ENCODE measurements at places on chromosomes 13 and 19.
A peak's percentile ranks its signal among the peaks of the same experiment; 100 is the strongest.

DNA sequence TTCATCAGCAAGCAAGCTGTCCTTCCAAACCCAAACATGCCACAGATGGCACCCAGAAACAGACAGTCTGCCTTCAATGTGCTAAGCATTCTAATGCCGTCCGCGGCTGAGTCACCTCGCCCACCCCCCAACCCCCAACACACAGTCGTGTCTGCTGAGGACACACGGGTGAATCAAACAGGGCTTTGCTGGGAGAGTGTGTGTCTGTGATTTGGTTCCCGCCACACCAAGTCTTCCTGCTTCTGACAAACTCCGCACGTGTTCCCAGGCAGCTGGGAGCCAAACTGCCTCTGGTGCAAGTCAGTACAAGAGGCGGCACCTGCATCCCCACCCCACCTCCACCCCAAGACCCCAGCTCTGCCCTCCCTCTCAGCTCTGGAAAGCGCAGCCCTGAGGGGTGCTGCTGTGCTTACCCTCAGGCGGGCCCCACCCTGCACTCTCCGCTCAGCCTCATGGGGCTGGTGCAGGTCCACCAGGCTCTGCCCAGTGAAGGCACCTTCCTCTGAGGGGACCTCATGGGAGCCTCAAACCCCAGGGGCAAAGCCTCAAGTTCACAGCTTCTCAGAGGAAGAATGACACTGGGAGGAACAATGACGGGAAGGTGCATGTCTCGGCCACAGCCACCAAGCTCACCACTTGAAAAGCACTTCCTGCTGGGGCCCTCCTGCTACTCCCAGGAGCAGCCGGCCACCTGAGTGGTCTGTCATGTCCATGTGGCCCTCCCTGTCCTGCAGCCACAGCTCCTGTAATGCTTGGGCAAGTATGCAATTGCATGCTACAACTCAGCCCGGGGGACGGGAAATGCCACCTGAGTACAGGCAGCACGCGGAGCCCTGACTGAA, 15.0 kb upstream of the SLC35E1 start:
- DNase-seq, result peak; percentile 65

- peak; percentile 3 for DNase-seq
Measured at GRCh38 chr13:101181076-101181685, 235.1 kb downstream of the NALCN start.

GRCh38 chr19:18107235-18107634, 9.7 kb downstream of the MAST3 start:
- DNase-seq, result no peak

- DNase-seq, result no peak
Measured at GRCh38 chr19:45522010-45522941, 15.0 kb downstream of the VASP start.

- DNase-seq, result no peak
Measured at GRCh38 chr19:46571495-46571894, 29.6 kb upstream of the CALM3 start.

GRCh38 chr13:79190932-79191331, 215.1 kb downstream of the RBM26 start:
- no peak for DNase-seq

DNA sequence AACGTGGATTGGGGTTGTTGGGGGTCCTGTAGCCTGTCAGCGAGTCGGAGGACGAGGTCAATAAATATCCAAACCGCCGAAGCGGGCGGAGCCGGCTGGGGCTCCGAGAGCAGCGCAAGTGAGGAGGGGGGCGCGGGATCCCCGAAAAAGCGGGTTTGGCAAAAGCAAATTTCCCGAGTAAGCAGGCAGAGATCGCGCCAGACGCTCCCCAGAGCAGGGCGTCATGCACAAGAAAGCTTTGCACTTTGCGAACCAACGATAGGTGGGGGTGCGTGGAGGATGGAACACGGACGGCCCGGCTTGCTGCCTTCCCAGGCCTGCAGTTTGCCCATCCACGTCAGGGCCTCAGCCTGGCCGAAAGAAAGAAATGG, 754 bp upstream of the SIX5 start:
- DNase-seq, result no peak

DNA sequence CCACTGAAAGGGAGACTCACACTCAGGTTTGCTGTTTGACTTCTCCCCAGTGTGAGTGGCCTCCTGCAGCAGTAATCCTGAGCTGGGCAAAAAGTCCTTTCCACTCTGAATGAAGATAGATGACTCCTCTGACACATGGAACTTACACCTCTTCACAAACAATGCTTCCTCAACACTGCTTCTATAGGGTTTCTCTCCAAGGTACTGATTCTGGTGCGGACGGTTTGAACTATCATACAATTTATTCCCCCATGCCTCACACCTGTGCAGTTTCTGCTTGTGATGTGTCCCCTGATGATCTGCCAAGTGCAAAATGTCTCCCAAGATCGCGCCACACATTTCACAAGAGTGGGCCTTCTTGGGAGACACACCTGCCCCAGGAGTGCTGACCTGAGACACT, 7.6 kb downstream of the ZNF418 start:
- no peak for DNase-seq

GRCh38 chr13:65497265-65497664, 1732.9 kb downstream of the PCDH9 start:
- DNase-seq, result peak; percentile 74

GRCh38 chr13:97124915-97125809, 97.0 kb upstream of the MBNL2 start:
- DNase-seq, result peak; percentile 60

DNA sequence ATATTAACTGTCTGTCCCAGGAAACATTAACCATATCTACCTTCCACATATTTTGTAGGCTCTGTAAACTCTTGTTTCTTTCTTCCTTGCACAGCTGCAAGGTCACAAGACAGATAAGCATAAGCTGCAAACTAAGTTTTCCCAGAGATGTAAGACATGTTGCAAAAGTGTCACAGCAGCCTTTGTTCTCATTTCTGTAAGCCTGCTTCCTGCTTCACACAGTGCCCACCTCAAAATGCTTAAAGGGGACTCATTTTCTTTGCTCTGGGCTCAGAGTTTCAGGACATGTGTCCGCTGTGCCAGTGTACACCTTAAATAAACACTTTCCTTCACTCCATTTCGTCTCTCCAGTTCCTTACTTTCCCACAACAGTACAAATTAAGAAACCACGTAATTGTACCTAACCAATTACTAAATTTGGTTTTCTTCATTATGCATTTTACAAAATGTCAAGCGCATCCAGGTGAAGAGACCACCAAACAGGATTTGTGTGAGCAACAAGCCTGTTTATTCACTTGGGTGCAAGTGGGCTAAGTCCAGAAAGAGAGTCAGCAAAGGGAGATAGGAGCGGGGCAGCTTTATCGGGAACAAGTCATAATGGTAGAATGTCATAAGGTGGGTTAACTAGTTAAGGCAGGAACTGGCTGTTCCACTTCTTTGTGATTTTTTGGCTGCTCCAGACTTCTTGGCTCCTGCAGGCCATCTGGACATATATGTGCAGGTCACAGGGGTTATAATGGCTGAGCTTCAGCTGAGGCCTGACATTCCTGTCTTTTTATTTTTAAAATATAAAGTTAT, 12.7 kb upstream of the ZNF431 start:
- DNase-seq, result no peak

- peak; percentile 62 for DNase-seq
Measured at GRCh38 chr19:18865973-18866799, 29.8 kb downstream of the CERS1 start.

GRCh38 chr19:46211201-46211881, 18.2 kb upstream of the IGFL1 start:
- DNase-seq, result peak; percentile 18

DNA sequence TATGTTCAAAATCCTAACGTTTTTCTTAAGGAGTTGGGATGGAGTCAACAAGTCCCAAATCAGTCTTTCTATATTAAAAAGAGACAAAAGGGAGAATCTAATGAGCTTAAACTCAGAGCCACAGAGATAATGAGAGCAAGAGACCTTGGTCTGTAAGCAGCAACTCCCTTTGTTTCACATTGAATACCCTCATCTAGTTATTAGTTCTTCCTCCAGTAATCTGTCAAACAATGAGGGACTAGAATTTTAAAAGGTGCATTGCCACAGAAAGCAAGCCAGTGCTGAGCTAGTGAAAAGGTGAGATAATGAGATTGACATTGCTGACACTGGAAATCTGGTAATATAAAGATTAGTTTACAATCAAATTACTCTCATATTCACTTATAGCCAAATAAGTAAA, 718.6 kb downstream of the DACH1 start:
- DNase-seq, result no peak

DNA sequence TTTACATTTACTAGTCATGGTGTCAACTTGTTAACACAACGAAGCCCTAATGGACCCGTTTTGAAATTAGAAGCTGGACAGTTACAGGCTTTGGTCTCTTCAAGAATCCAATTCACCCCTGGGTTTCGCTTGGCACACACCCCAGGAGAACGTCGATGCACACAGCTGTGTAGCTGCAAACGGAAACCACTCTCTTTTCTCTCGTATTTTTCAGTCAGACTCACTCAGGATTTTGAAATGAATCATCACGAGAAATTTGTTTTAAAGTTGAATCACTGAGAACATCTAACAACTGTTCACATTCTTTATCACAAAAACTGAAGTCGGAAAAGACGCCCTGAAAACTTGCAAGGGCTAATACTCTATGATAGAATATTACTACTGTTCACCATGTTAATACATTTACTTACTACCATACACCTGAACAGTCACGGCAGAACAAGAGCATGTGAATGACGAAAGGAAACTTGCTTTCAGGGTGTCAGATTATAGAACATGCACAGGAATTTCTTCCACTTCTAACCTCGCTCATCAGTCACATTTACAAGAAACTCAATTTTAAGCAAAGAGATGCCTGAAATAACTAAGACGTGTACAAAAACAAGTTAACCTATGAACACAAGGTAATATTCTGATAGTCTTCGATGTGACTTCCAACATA, 4.7 kb downstream of the PNMA8A start:
- DNase-seq, result peak; percentile 83

DNA sequence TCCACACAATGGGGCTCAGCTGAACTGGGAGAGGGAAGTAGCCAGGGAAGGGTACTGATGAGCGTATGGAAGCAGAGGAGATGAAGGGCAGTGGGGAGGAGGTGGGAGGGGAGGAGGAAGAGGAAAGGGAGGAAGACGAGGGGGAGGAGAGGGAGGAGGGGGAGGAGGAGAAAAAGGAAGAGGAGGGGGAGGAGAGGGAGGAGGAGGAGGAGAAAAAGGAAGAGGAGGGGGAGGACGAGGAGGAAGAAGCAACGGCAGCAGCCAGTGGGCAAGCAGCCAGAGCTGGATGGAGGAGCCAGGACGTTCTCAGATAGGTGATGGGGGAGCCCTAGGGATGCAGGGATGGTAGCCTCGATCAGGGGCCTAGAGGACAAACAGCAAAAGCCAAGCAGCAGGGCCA, 5.6 kb downstream of the CERS4 start:
- DNase-seq, result no peak

- no peak for DNase-seq
Measured at GRCh38 chr13:29081697-29082440, 261.7 kb downstream of the MTUS2 start.

GRCh38 chr19:18718846-18719458, 35.5 kb downstream of the CRTC1 start:
- DNase-seq, result no peak

DNA sequence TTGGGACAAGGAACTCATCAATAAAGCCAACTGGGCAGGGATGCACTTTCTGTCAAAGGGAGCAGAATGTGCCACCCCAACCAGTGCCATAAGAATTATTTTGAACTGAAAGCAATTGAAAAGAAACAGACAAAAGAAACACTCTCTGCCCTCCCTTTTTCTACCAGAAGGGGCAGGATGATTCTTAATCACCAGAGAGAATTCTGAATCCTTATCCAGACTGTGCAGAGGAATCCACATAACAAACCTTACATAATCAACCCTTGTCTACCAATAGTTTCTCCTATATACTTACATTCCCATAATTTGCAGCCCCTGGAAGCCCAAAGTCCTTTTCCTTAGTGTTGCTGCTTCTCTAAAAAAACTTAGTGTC, 520.7 kb upstream of the NBEA start:
- no peak for DNase-seq

- DNase-seq, result no peak
Measured at GRCh38 chr19:18523841-18524240, 2.0 kb upstream of the ELL start.

- DNase-seq, result no peak
Measured at GRCh38 chr19:15109768-15110417, 2.7 kb downstream of the SYDE1 start.

- peak; percentile 63 for DNase-seq
Measured at GRCh38 chr19:13160557-13160956, 10.3 kb downstream of the IER2 start.

DNA sequence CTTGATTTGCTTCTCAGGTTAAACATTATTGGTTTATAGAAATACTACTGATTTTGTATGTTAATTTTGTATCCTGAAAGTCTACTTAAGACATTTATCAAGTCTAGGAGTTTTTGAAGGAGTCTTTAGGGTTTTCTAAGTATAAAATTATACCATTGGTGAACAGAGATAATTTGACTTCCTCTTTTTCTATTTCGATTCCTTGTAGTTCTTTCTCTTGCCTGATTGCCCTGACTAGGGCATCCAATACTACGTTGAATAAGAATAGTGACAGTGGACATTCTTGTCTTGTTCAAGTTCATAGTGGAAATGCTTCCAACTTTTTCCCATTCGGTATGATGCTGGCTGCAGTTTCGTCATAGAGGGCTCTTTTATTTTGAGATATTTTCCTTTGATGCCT, 807.5 kb upstream of the SLC10A2 start:
- DNase-seq, result no peak

DNA sequence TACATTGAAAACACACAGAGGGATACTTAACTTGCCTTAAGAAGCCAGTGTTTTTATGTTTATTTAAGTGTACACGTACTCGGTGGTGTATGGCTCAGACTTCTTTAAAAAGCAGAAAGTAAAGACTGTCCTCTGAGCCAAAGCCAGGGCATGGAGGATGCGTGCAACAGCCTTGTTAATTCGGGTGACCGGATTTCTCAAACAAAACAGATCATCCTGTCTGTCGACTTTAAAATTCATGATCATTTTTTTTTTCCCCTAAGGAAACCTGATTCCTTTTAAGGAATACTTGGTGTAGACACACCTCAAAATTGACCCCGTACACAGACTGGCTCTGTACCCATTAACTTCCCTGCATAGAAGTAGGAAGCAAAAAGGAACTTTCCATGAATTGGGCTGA, 124.7 kb upstream of the RNF113B start:
- no peak for DNase-seq

GRCh38 chr19:10091895-10092641, 6.0 kb downstream of the SHFL start:
- no peak for DNase-seq

DNA sequence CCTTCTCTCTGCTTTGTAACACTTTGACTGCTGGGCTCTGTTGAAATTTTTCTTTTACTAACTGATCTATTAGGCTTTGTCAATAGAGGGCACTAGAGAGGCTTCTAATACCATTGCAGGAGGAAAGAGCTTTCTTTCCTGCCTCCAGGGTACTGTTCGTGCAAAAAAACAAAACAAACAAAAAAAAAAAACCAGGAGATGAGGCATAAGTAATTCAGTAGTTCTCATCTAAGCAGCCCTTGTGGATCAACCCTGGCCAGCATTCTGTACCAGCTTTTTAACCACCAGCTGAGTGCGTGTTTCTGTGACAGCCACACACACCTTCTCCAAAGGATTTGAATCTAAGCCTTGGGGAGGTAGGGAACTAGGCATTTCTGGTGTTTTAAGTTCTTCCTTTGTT, 1707.6 kb upstream of the SLC10A2 start:
- peak; percentile 34 for DNase-seq
